ENCODE measurements at places on chromosomes 2 and 18. TPM values are rescaled to one million over a fixed set of nuclear protein-coding genes. Genes with fewer than 3 reads are reported as not detected.

GRCh38 chr2:25072606-25073005, 30.7 kb downstream of the EFR3B start:
- H3K27ac ChIP-seq: no peak overlapping the region
- DNase-seq: no peak
- H3K36me3 ChIP-seq: no peaks in the 10 kb centered on the region
- no peaks in the 10 kb centered on the region for H3K4me1 ChIP-seq
- H3K27me3 ChIP-seq: no peaks in the 10 kb centered on the region
- no peak overlapping the region for H3K4me3 ChIP-seq

CDKL4 gene
- total RNA-seq: 2.1 TPM

ZBTB7C gene
- 17.7 TPM for total RNA-seq

DNA sequence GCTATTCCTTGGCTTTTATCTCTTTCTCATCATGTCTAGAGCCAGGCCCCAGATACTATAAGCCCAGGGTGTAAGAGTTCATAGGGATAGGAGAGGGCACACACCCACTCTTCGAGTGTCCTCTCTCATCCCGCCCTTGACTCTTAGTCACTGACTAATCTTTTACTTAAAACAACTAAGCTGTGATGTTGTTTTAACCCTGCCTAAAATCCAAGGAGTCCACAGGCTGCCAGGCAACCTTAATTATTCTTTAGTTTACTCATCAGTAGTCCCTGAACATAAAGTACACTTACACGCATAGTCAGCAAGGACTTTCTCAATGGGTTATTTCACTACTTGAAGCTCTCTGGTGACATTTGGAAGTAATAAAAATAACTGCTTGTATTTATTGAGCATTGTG, 28.4 kb downstream of the GREB1L start:
- H3K4me1 ChIP-seq: no peaks in the 10 kb centered on the region
- DNase-seq: no peak
- no peaks in the 10 kb centered on the region for H3K36me3 ChIP-seq
- H3K27me3 ChIP-seq: no peaks in the 10 kb centered on the region
- H3K27ac ChIP-seq: no peak overlapping the region

ZEB2 gene
- total RNA-seq: 178 TPM

HAAO gene
- total RNA-seq: 6.4 TPM

DNER gene
- total RNA-seq: 0.14 TPM

MOGAT1 gene
- 2.2 TPM for total RNA-seq

TLX2 gene
- not detected for total RNA-seq

SAG gene
- not detected for total RNA-seq

GRCh38 chr18:44793194-44793593, 112.5 kb downstream of the SETBP1 start:
- no peak overlapping the region for H3K27ac ChIP-seq
- H3K27me3 ChIP-seq: no peaks in the 10 kb centered on the region
- peaks cover 24% of the 10 kb centered on the region for H3K4me1 ChIP-seq
- no peak for DNase-seq
- H3K4me3 ChIP-seq: no peak overlapping the region

GATA6 gene
- total RNA-seq: 32.2 TPM

GRCh38 chr2:159256159-159256558, 30.3 kb downstream of the WDSUB1 start:
- no peak overlapping the region for H3K4me3 ChIP-seq
- no peaks in the 10 kb centered on the region for H3K36me3 ChIP-seq
- no peaks in the 10 kb centered on the region for H3K4me1 ChIP-seq
- no peak overlapping the region for H3K27ac ChIP-seq
- H3K27me3 ChIP-seq: no peaks in the 10 kb centered on the region

DNA sequence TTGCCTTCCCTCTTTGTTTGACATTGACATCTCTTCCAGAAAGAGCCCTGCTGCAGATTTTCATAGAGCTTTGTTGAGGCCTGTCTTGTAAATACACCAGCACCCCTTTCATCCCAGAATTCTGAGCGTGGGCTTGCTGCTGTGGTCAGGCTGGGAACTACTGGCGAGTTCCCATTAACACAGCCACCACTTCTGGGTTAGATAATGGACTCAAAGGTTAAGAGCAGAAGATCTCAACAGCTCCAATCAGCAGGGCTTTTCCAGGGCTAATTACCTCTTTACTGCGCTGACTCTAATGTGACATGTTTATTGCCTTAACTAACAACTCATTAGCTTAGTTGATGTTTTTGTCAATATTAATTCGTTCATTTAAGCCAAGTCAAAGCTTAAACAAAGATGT, 235.9 kb upstream of the BOD1L2 start:
- DNase-seq: no peak
- H3K36me3 ChIP-seq: no peaks in the 10 kb centered on the region
- H3K4me1 ChIP-seq: no peaks in the 10 kb centered on the region
- no peak overlapping the region for H3K27ac ChIP-seq
- no peaks in the 10 kb centered on the region for H3K27me3 ChIP-seq

TCF4 gene
- total RNA-seq: 143 TPM

LOXHD1 gene
- total RNA-seq: 2.7 TPM

NEUROD1 gene
- not detected for total RNA-seq

CD8B gene
- total RNA-seq: 2.1 TPM

DNA sequence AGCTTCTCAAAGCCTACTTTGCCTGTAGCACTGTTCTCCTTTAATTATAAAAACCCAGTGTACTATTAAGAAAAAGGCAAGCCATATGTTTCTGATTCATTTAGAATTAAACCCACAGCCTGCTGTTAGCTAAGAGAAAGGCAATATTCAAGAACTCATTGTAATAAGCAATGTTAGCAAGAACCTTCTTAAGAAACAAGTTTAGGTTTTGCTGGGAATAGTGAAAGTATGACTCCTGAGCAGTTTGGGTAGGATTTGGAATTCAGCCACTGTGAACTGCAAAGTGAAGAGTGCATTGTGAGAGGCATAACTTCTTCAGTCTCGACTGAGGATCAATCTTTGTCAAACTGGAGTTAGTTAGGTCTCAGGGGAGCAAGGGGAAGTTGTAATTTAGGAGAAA, 206.5 kb upstream of the NT5C1B start:
- no peaks in the 10 kb centered on the region for H3K27me3 ChIP-seq
- no peak for DNase-seq
- H3K27ac ChIP-seq: no peak overlapping the region
- H3K36me3 ChIP-seq: no peaks in the 10 kb centered on the region

SLC19A3 gene
- total RNA-seq: 31.8 TPM

- H3K27me3 ChIP-seq: no peaks in the 10 kb centered on the region
- no peaks in the 10 kb centered on the region for H3K4me1 ChIP-seq
- DNase-seq: no peak
- peak overlapping the region; percentile 45 for H3K27ac ChIP-seq
- H3K36me3 ChIP-seq: no peaks in the 10 kb centered on the region
Observed at GRCh38 chr2:179487010-179487731, 222.5 kb upstream of the SESTD1 start.

DNA sequence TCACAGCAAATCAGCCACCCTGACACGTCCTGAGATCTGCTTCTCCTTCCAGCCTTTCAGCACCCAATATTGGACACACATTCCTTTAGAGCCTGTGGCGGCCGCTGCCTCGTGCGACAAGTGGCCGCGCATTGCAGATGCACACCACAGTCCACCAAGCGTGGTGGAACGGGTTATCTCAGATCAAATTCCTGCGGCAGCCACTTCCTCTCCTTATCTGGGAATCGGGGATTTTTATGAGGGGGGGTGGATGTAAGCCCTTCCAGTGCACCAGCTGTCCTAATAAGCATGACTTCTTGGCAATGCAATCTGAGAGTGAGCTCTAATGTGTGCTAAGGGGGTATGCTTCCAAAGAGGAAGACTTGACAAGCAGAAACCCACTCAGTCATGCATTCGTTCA, 18.3 kb upstream of the BMP10 start:
- no peaks in the 10 kb centered on the region for H3K27me3 ChIP-seq
- no peaks in the 10 kb centered on the region for H3K4me1 ChIP-seq
- H3K36me3 ChIP-seq: no peaks in the 10 kb centered on the region
- no peak overlapping the region for H3K4me3 ChIP-seq

DNAH7 gene
- 0.98 TPM for total RNA-seq

DNA sequence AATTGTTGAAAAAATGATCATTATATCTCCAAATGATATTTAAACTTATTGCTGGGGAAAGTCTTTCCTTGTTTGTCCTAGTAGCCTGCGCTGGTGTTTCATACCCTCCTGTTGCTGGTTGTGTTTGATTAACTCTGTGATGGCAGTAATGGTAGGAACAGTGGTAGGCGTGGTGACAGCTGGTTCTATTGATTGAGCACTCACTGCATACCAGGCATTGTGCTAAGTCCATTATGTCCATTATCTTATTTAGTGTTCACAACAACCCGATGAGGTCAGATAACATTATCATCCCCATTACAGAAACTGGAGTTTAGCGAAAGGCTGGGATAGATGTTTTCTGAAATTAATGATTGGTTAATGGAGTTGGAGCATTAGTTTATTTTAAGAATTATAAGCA, 77.8 kb upstream of the STON1 start:
- peaks cover 26% of the 10 kb centered on the region for H3K4me1 ChIP-seq
- H3K36me3 ChIP-seq: peaks cover 52% of the 10 kb centered on the region
- H3K27ac ChIP-seq: no peak overlapping the region
- no peak for DNase-seq
- no peaks in the 10 kb centered on the region for H3K27me3 ChIP-seq

DNA sequence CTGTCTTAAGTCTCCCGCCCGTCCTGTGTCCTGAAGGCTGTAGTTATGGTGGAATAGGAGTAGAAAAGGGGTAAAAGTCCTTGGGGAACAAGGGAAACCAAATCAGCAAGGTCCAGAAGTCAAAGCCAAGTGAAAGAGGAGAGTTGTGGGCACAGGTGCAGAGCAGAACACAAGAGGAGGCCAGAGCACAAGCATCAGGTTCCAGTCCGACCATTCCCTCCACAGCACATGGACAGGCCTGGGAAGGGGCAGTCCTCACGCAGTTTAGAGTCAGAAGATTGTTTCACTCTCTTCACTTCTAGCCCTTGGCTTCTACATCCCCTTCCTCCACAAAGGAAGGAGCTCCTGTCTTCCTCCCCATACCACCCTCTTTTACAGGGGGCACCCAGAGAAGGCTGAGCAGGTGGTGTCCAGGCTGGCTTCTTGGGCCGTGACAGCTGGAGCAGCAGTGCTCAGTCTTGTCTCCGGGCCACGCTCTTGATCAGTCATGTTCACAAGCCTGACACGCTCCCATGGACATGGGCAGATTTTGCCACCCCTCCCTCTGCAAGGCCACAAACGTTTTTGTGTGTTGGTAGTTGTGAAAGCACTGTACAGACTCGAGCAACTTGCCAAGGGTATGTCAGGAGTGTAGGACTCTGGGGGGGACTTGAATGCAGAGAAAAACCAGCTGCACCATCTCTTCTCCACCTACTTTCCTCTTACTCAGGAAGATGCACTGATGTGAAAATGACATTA, 138.5 kb upstream of the DAPL1 start:
- no peaks in the 10 kb centered on the region for H3K27me3 ChIP-seq
- peaks cover 2% of the 10 kb centered on the region for H3K36me3 ChIP-seq
- no peak overlapping the region for H3K27ac ChIP-seq
- H3K4me3 ChIP-seq: no peak overlapping the region

GRCh38 chr2:39114771-39115170, 6.1 kb downstream of the SOS1 start:
- H3K27me3 ChIP-seq: no peaks in the 10 kb centered on the region
- no peak overlapping the region for H3K4me3 ChIP-seq
- H3K4me1 ChIP-seq: peaks cover 25% of the 10 kb centered on the region
- no peak for DNase-seq
- H3K27ac ChIP-seq: no peak overlapping the region

DNA sequence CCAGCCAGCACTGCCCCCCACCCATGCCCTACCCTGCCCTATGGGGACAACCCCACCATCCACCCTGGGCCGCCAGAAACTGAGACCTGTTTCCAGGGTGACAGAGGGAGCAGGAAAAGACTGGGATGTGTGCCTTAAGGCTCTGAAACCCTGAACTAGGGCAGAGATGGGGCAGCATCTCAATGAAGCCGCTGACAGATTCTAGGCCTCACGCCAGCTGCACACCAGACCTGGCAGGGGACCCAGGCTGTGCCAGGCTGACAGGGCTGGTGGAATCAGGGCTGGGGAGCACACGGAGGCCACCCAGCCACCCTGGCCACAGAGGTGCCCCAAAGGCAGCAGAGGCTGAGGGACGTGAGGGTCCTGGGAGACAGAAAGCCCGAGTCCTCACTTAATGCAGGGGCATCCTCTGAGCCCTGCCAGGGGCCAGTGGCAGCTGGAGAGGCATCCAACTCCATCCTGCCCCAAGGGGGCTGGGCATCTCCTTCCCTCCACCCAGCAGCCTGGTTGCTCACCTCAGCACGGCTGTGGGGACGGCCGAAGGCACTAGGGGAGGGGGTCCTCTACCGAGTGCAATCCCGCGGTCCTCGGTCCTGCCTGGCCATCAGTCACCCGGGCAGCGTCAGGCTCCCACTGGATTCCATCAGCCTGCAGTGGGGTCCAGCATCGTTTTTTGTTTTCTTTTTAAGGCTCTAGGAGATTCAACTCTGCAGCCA, 169.2 kb downstream of the ZFP36L2 start:
- no peaks in the 10 kb centered on the region for H3K36me3 ChIP-seq
- no peaks in the 10 kb centered on the region for H3K27me3 ChIP-seq
- H3K4me3 ChIP-seq: no peak overlapping the region
- no peak overlapping the region for H3K27ac ChIP-seq

DNA sequence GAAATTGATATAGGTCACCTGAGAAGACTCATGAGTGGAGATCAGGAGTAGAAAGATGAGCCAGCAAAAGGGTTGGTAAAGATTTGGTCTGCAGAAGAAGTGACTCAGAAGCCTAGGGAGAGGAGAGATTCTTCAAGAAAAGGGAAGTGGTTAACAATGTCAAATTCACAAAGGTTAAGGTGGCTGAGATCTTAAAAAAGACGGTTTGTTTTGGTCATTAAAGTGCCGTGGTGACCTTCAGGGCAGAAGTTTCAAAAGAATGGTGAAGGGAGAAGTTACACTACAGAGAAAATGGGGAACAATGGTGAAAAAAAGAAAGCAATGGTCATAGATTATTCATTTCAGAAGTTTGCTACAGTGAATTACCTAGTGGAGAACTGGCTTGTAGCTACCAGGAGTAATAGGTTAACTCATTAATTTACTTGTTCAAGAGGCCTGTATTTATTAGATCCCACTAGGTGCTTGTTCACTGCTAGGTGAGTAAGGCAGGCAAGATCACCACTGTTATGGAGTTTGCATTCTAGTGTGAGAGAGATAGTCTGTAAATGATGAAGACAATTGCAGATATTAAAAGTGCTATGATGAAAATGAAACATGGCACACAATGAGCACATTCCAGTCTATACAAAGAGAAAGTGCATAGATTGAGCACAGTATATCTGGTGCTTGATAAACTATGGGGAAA, 43.0 kb downstream of the FBXO48 start:
- H3K27me3 ChIP-seq: no peaks in the 10 kb centered on the region
- no peak overlapping the region for H3K4me3 ChIP-seq
- no peak for DNase-seq
- H3K36me3 ChIP-seq: no peaks in the 10 kb centered on the region
- H3K27ac ChIP-seq: no peak overlapping the region

HOXD9 gene
- 1.6 TPM for total RNA-seq

- no peak overlapping the region for H3K27ac ChIP-seq
- DNase-seq: no peak
- H3K4me1 ChIP-seq: no peaks in the 10 kb centered on the region
- no peaks in the 10 kb centered on the region for H3K36me3 ChIP-seq
- no peaks in the 10 kb centered on the region for H3K27me3 ChIP-seq
Observed at GRCh38 chr2:13056259-13056843, 339.6 kb downstream of the TRIB2 start.

SELENOI gene
- 14.8 TPM for total RNA-seq

All from upper lobe of right lung (tissue), 1 donor.